ENCODE measurements at places on chromosomes 12 and 14.

DNA sequence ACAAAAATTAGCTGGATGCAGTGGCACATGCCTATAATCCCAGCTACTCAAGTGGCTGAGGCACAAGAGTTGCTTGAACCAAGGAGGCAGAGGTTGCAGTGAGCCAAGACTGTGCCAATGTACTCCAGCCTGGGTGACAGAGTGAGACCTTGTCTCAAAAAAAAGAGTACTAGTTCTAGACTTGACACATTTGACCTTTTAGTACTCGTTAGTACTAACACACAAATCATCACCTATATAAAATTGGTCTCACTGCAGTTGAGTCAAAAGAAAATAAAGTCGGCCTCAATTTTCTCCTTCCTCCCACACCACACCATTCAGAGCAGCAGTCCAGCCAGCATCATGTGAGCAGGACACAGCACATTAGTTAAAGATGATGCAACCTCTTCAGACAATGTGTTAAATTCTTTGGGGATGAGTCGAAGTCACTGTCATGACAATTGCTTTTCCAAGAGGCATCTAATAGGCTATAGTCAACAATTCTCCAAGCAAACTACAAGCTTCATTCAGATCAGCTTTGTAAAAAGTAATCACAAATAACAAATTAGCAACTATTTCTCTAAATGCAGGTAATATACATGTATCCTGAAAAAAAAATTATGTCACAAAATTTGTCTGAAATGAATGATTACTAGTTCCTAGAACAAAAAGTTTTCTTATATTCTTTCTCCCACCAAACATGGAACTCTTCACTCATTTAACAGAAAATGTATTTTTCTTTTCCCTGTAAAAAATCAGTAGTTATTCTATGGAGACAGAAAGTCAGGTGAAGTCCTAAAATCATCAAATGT lies 55.6 kb downstream of the CLIP1 start:
- DNase-seq: no peak

DNA sequence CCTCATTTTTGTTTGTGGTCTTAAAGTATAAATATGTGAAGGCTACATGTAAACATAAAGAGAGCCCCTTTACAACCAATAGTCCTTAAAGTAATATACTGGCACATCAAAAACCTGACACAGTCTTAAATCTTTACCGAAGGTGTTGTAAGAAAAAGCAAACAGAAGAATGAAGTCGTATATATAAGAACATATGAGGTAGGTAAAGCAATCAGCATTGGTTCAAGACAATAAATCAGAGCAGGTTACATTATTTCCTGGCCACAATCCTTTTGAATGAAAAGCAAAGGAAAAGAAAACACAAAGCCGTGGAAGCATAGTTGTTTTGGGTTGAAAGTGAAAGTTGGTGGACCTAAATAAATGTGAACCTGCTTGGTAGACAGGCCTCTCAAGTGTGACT lies 183.7 kb upstream of the STXBP6 start:
- no peak for DNase-seq

DNA sequence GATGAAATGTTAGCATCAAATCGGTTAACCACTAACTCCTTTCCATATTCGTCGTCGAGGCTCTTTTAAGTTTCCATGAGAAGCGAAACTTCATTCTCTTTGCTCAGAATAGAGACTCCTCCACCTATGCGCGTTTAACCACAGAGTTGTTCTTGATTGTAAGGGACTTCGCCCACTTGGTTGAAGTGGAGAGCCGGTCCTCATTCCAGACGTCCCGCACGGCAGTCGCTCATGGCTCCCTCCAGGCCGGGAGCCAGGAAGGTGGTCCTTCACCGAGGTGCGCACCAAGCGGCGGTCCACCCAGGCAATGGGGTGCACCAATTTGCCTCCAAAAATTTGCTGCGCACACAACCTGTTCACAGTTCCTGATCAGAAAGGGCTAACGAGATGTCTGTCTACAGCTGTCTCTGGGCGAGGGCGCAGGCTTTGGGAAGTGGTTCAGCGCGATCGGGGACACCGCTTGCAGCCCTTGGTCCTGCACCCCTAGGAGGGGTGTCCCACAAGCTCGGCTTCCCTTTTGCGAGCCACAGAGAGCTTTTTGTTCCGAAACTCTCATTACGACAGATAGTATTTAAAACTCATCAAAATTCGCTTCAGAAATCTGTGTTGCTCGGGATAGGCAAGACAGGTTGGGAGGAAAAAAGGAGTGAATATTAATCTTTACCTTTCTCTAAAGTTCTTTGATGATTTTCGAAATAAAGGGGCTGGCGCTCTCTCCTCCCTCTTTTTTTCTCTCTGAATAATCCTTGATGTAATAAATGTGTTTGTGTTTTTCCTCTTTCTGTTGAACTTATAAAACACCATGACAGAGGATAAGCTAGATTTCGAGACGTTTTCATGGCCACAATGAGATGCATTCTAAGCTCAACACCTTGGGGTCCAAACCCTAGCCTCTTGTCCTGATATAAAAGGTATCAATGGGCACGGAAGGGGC lies 6.4 kb upstream of the ALX1 start:
- no peak for DNase-seq

DNA sequence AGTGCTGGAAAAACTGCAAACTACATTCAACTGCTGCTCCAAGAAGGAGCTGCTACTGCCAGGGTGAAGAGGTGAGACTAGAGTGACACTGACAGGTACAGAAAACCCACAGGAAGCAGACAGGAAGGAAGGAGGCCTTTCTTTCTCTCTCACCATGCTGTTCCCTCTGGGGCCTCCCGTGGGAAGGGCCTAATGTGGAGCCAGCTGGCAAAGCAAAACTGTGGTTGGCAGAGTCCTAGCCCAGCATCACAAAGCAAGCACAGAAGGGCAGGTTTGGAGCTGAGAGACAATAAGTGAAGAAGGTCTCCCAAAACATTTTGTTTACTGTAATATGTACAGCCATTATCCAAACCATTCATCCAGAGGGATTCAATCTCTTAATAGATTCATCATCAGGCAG lies 122.5 kb upstream of the MAX start:
- DNase-seq: no peak

Measured in CD4-positive, CD25-positive, alpha-beta regulatory T cell (primary cell).